ENCODE measurements at places on chromosomes 1 and 21.
A peak's percentile ranks its signal among the peaks of the same experiment; 100 is the strongest.

GRCh38 chr21:42377211-42377950 is 11.0 kb upstream of the TFF1 start:
- no peak for DNase-seq

DNA sequence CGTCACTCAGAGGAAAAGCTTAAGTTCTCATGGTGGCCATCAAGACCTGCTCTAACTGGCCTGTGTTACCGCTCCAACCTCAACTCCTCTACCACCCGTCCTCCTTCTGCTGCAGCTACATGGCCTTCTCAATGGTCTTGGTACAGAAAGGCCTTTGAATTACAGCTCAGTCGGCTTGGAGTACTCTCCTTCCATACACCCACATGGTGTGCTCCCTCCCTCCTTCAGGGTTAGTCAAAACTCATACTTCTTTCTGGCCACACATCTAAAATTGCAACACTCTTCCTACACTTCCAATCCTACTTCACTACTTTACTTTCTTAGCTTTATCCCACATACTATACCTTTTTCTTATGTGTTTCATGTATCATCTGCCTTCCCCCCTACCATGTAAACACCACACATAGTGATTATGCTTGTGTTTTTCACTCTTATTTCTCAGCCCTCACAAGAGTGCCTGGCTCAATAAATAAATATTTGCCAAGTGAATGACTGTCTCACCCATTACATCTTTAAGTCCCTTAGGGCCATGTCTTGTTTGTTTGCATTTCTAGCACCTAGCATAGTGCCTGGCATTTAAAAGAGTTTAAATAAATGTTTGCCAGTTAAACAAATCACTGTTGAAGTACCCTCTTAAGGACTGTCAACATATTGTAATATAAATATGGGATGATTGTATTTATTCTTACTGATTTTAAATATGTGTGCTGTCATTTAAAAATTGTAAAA is 37.6 kb upstream of the HMCN1 start:
- no peak for DNase-seq

DNA sequence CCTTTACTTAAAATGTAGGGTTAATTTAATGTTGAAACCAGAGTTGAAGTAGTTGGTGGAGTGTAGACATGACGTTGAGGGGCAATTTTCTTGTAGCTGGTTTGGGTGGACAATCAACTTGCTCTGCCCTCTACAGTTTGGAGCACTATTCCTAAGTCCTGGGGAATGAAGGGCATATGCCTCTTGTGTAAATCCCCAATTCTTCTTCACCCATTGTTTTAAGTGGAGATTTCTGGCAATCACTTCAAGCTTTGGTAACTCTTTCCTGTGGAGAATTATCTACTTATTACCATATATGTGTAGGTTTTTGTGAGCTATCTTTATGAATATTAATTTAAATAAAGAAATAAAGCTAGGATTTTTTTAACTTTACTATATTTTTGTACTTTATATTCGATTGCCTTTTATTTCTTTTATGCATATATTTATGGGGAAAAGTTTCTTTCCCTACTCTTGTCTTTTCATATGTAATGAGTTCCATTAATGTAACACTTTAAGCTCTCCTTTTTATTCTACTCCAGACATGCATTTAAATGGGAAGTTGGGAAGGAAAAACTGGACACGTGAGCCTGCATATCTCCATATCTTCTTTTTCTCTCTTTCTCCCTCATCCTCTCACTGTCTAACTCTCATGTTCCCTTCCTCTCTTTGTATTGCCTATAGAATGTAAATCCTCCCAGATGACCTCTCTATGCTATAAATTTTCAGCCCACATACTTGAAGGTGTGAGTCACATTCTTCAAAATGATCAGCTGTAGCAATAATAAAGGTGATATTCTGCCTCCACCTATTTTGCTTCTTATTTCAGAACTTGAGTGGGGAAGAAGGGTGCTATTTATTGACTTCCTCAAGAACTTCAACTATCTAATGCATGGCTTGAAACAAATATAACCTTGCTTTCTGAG is 276.7 kb downstream of the PTPRC start:
- DNase-seq: no peak

- DNase-seq: no peak
Observed at GRCh38 chr1:11521582-11522399, 42.8 kb downstream of the DISP3 start.

DNA sequence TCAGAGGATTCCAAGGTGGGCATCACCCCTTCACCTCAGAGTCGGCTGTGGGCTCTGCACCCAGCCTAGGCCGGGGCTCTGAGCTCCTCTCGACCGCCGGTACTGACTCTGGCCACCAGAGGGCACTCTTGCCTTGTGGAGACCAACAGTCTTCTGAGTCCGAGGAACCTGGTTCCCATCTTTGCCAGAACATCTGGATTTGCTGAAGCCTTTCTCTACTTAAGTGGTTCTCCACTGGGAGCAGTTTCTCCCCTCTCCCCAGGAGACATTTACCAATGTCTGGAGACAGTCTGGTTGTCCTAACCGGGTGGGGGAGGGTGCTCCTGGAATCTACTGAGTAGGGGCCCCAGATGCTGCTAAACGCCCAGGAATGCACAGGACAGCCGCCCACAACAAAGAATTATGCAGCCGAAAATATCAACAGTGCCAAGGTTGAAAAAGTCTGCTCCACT is 9.4 kb downstream of the ETV3L start:
- peak; percentile 75 for DNase-seq

DNA sequence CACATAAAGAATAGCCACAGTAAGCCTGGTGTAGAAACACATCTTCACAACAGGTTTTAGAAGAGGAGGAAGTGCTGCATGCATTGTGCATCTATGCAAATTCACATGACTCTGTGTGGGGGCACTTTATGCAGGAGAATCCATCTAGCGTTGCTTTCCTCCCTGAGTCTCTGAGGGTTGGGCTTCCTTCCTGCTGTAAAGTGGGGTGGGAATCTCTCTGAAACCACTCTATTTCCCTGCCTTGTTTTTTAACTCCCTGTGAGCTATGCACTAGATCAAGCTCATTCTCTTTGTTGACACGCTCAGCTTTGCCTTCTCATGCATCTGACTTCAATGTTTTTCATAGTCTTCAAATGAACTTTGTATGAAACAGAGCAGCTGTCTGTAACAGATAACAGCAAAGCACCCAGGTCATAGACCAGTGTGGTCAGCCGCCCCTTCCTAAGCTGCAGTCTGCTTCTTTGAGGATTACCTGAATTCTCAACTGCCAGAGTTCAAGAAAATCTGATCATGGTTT is 102.7 kb upstream of the DPH5 start:
- DNase-seq: no peak

DNA sequence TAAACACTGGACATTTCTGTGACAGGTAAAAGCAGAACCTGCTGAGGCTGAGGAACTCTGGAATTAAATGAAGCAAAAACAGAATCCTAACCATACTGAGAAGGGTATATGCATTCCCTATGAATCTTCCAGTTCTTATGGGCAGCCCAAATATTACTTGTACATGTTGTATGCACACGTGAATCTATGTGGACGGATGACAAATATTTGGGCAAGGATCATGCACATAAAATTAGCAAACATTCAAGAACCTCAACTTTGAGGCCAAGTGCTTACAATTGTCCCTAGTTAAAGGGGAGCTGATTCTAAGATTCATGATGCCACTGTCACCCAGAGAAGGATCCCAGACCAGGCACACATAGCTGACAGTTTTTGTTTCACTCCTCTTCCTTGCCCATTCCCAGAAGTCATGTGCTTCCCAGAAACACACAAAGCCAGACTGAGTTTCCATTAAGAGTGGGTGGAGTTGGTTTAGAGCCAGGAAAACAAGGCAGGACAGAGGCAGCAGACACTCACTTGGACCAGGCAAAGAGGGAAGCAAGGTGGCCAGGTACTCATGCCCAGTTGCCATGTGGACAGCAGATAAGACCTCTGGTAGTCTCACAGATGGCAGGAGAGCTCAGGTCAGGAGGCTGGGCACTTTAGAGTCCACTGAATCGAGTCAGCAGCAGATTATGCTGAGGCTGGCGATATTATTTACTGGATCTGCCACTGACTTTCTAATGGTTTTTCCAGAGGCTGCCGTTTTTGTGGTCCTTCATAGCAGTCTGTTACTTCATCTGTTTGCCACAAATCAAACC is 25.6 kb downstream of the AK2 start:
- DNase-seq: no peak

DNA sequence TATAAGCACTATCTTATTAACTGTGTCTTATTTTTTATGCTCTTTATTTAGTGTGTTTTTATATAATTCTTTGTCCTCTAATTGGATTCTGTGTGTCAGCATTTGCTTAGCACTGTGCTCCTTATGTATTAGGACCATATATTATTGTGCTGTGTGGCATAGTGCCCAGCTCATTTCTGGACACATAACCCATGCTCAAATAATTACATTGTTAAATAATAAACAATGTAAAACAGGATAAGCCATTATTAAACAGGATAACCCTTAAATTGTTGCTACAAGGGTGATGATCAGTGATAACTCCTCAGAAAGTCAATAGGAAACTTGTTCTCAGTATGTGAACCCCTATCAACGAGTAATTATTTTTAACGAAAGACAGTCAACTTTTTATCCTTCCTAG is 150.4 kb downstream of the ADGRL4 start:
- DNase-seq: no peak

DNA sequence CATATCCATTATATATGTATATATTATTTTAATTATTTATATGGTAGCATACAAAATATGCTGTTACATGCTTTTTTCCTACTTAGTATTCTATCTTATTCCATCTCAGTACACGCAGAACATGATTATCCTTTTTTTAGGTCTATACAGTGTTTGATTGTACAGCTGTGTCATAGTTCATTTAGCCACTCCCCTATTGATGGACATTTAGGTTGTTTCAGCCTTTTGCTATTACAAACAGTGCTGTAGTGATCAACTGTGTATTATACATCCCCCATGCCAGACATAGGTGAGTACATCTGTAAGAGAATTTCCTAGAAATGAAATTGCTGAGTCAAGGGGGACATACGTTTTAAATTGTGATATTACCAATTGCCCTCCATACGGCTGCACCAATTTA is 15.6 kb downstream of the LACTBL1 start:
- no peak for DNase-seq

GRCh38 chr1:68339505-68339904 is 107.2 kb upstream of the WLS start:
- DNase-seq: no peak

DNA sequence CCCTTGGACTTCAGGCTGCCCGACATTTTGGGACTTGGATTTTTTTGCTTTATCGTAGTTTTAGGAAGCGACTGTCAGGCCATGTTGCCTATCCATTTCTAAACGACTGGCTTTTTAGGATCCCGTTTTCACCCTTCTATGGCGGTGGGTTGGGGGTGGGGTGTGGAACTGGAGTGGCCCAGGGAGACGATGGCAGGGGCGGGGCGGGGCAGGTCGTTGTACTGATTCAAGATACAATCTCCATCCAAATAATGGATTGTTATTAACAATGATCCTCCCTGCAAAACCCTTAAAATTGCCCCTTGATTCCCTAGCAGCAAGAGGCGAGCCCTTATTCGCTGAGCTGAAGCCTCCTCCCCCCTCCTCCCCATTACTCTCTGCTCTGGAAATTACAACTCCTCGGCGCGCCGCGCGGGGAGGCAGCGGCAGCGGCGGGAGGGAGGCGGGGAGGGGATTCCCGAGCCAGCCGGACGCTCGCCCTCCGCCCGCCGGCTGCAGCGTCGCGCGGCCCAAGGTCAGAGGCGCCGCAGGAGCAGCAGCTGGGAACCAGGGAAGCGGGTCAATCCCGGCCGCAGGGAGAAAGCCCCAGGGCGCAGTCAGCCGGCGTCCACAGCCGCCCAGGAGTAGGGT is at the start of gene TRIM67:
TSS of gene TRIM67 (plus strand) at position 392 of the 630 bp plus-strand sequence. CDS start 912 bp downstream, outside the sequence.
- no peak for DNase-seq

GRCh38 chr1:18032172-18032859 is 75.3 kb upstream of the IGSF21 start:
- DNase-seq: no peak

- no peak for DNase-seq
Observed at GRCh38 chr1:66330722-66331141, 203.2 kb upstream of the SGIP1 start.

DNA sequence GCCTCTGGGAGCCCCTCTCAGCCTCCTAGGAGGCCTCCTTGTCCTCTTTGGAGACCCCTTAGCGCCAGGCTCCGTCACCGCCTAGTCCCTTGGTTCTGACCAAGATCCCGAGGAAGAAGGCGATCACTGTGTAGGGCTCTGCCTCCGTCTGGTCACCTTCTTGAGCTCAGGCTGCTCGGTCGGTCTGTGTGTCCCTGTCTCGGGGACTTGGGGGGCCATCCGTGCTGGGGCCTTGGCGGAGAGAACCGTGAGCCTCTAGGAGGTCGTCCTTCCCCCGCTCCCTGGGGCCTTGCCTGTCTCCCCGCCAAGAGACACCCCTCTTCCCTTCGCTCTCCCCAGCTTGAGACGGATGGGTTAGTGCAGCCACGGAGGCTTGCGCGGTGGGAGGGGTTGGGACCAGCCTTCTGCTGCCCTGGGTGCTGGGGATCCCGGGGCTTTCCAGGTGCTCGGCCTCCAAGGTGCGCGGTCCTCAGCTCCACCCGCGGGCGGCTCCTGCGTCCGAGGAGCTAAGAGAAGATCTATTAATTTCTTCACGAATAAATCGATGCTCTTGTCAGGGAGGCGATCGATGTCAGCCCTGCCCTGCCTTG is 701 bp upstream of the INSRR start:
- no peak for DNase-seq

DNA sequence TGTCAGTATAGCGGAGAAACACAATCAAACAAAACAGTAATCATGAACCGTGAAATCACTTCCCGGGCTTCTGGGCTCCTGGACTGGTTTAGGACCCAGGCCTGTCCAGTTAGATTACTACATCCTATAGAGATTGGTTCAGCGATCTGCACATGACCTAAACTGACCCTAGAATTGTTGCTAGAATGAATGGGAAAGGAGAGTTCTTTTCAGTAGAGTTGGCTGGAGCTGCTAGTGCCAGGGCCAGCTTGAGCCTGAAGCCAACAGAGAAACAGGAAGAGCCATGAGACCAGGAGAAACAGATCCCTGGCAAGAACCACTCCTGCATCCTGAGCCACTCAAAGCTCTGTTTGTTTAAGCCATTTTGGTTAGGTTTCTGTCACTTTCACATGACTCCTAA is 474.3 kb upstream of the C1orf87 start:
- no peak for DNase-seq

DNA sequence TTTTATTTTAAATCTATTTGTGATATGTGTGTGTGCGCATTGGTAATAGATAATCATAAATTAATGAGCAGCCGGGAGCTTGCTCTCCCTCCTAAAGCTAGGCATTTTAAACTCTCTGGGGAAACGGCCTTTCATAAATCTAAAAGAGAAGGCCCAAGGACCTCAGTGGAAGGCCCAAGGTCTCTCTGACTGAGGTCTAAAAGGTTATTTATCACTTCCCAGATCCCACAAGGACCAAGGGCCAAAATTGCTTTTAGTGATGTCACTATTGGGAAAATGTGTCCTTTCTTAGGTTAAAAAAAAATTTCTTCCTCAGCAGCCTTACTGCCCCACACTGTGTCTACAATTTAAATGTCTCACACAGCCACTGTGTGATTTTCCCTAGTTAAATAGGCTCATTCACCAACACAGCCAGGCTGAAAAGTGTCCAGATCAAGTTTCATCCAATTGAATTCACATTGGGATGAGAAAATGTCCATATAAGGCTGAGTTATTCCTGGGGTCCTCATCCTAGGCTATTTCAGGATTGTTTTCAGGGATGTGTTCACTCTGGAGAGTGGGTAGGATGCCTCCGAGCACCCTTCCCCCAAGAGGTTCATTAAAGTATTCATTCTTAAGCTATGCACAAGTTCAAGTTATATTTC is 46.1 kb downstream of the SLC44A3 start:
- no peak for DNase-seq

- DNase-seq: no peak
Observed at GRCh38 chr1:155043301-155043702, 7.8 kb upstream of the ADAM15 start.

GRCh38 chr1:69777971-69778370 is 210.2 kb downstream of the LRRC7 start:
- DNase-seq: no peak

GRCh38 chr1:7972285-7972684 is 10.8 kb downstream of the PARK7 start:
- no peak for DNase-seq

All from stimulated activated CD8-positive, alpha-beta memory T cell treated with anti-CD3 and anti-CD28 coated beads, Interleukin-2, amount 100 ng/mL, for 1 hour (primary cell).